ENCODE measurements at places on chromosomes 7 and 10. TPM values are rescaled to one million over a fixed set of nuclear protein-coding genes. Genes with fewer than 3 reads are reported as not detected.

Gene TSPAN15
- 64.6 TPM for total RNA-seq

Gene CYP26C1
- not detected for total RNA-seq

Gene CYP2W1
- total RNA-seq: 19.1 TPM

Gene HTR5A
- total RNA-seq: not detected

Gene ZNF804B
- total RNA-seq: not detected

Gene PNLIPRP1
- total RNA-seq: 0.31 TPM

Gene HTR7
- total RNA-seq: 0.41 TPM

Gene UPK3B
- 2.2 TPM for total RNA-seq

Gene LMTK2
- total RNA-seq: 17.4 TPM

Gene SP8
- total RNA-seq: not detected

Gene JCAD
- total RNA-seq: 26.1 TPM

Gene TMEM273
- total RNA-seq: 8.7 TPM

Gene GNAT3
- total RNA-seq: 4.0 TPM

Gene SBDS
- 165 TPM for total RNA-seq

Gene RAPGEF5
- total RNA-seq: 83.7 TPM

Gene CHN2
- 7.6 TPM for total RNA-seq

Gene PRDX3
- total RNA-seq: 184 TPM

Gene RADIL
- total RNA-seq: 7.3 TPM

Gene NKX2-3
- total RNA-seq: 6.2 TPM

Gene DKK1
- 0.51 TPM for total RNA-seq

Gene TMEM196
- total RNA-seq: not detected

Gene GARIN1A
- total RNA-seq: 0.10 TPM

Gene LIPJ
- total RNA-seq: 0.21 TPM

Gene CYP26A1
- 1.9 TPM for total RNA-seq

Gene SAP25
- total RNA-seq: 2.9 TPM

Gene NUTM2E
- total RNA-seq: 0.41 TPM

Gene TRPV5
- total RNA-seq: 0.21 TPM

Gene ZNF37A
- 16.5 TPM for total RNA-seq

Gene PDK4
- total RNA-seq: 48.6 TPM

Gene CALML5
- 0.41 TPM for total RNA-seq

Gene SRRM3
- total RNA-seq: 0.62 TPM

Gene WNT2
- total RNA-seq: 2.7 TPM

Gene NCF1
- total RNA-seq: 0.82 TPM

Gene EEPD1
- total RNA-seq: 16.5 TPM

Gene OR2A42
- not detected for total RNA-seq

All from tongue (tissue), 3 donors.